Fibroblast of lung (primary cell): ENCODE measurements at places on chromosomes 5 and 9. TPM values are rescaled to one million over a fixed set of nuclear protein-coding genes. Genes with fewer than 3 reads are reported as not detected.
A peak's percentile ranks its signal among the peaks of the same experiment; 100 is the strongest.

GRCh38 chr5:93161661-93162654 lies 419.1 kb downstream of the NR2F1-AS1 start:
- DNase-seq = no peak

LAMC3 gene
- polyA plus RNA-seq = 0.02 and 1.4 TPM in 2 replicates

- peak; percentile 3 for DNase-seq
Observed at GRCh38 chr9:80501635-80502034, 929.9 kb downstream of the TLE4 start.

DNA sequence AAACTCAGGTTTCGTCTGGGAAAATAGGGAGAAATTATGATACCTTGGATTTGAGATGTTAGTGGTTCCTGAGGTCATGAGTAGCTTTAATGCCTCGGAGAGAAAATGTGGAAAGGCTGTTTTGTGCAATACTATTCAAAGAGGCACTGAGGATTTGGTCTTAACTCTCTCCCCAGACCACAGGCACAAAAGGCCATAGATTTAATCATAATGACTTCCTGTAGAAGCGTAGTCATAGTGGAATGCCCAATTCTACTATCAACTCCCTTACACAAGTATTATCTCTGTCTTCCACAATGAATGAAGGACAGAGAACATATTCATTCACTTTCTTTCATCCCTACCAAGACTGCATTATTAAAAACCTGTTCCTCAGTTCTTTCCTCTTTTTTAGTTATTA lies 153.0 kb upstream of the FTMT start:
- no peak for DNase-seq

TLN1 gene
- polyA plus RNA-seq = 214 and 244 TPM in 2 replicates

DNA sequence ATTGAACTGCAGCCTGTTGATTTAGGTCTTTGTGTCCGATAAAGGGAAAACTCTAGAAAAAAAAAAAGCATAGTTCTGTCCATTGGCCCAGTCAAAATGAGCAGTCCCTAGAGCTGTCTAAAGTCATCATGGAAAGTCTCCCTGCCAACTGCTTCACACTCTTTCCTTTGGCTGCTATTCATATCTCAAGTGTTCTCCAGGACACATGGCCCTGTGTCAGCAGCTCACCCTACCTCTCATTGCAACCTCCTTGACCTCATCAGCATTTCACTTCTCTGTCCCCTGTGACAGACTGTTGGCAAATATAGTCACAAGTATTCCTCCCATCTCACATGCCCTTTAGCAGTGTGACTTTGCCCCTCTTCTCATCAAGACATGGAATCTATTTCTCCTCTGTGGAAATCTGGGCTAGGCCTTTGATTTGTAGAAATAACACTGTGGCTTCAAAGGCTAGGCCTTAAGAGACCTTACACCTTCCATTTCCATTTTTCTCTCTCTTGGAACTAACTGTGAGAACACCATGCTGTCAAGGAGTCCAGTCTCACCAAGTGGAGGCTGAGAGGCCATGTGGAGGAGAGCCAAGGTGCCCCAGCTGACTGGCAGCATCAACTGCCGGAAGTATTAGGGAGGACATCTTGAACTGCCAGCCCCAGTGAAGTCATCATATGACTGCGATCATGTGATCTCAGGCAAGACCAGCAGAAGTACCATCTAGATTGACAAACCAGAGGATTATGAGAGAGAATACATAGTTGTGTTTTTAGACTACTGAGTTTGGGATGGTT lies 149.4 kb upstream of the TARS1 start:
- no peak for DNase-seq

DNA sequence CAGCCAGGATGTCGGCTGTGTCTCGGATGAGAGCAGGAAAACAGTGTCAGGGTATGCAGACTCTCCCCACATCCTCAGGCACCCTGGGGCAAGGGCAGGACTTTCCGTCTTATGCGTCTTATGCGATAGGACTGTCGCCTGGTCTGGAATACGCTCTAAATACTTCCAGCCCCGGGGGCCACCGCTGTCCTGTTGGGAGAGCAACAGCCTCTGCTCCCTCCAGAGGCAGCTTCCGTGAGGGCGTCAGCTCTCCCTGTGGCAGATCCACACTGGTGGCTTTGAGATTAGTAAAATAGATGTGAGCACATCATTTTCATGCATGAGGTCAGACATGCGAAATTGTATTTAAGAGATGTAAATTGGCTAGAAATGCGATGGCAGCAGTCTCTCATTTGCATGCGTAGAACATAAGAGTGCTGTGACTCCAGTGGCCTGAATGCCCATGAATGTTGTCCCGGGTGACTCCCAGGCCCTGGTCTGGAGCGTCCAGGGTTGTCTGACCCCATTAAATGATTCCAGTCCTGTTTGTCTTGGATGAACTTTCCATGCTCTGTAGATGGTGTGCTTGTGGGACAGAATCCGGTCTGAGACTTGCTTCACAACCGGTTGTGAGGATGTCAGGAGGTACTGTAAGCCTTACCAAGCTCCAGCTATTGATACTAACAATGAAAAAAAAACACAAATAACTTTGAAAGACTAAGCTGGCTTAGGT lies 228.2 kb downstream of the SYK start:
- DNase-seq = no peak
